ENCODE measurements at places on chromosomes 13 and 19.

GRCh38 chr19:42095814-42096230, 19.9 kb downstream of the ZNF574 start:
- no peak for DNase-seq

- no peak for DNase-seq
Measured at GRCh38 chr13:107866941-107867623, 348.3 kb downstream of the LIG4 start.

- DNase-seq, result no peak
Measured at GRCh38 chr19:1440418-1440801, 2.2 kb downstream of the RPS15 start.

GRCh38 chr13:36905944-36906343, 14.1 kb downstream of the SMAD9 start:
- DNase-seq, result no peak

DNA sequence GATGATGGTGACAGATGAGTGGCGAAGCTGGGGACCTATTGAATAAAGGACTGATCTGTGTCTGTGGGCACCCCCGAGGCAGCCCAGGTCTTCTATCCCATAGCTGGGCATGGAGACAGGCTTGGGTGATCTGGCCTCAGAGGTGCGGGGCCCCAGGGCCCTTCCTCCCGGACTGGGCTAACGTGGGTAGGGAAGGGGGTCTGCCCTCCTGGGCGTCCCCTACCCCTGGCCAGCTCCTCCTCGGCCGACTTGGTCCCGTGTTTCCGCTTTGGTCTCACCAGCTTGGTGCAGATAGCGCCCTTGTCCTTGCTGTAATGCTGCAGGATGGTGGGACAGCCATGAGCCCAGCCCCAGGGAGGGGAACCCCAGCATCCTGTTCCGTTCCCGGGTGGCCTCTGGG, 3.3 kb downstream of the MATK start:
- DNase-seq, result no peak

DNA sequence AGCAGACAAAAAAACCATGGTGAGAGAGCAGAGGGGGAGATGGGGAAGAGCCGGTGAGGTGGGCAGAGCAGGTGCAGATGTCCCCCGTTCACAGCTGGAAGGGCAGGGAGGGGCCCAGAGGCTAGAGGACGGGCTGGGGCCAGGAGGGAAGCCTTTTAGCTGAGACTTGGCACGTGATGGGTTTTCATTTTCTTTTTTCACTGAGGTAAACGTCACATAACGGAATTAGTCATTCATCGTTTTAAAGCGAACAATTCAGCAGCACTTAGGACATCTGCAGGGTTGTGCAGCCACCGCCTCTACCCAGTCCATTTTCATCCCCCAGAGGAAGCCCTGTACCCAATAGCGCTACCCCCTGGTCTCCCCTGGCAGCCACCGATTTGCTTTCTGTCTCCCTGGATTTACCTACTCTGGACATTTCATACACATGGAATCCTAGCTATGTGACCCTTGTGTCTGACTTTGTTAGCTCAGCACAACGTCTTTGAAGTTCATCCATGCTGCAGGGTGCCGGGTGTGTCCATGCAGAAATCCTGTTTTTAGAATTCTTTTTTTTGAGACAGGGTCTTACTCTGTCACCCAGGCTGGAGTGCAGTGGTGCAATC, 16.0 kb upstream of the EMC10 start:
- DNase-seq, result no peak

DNA sequence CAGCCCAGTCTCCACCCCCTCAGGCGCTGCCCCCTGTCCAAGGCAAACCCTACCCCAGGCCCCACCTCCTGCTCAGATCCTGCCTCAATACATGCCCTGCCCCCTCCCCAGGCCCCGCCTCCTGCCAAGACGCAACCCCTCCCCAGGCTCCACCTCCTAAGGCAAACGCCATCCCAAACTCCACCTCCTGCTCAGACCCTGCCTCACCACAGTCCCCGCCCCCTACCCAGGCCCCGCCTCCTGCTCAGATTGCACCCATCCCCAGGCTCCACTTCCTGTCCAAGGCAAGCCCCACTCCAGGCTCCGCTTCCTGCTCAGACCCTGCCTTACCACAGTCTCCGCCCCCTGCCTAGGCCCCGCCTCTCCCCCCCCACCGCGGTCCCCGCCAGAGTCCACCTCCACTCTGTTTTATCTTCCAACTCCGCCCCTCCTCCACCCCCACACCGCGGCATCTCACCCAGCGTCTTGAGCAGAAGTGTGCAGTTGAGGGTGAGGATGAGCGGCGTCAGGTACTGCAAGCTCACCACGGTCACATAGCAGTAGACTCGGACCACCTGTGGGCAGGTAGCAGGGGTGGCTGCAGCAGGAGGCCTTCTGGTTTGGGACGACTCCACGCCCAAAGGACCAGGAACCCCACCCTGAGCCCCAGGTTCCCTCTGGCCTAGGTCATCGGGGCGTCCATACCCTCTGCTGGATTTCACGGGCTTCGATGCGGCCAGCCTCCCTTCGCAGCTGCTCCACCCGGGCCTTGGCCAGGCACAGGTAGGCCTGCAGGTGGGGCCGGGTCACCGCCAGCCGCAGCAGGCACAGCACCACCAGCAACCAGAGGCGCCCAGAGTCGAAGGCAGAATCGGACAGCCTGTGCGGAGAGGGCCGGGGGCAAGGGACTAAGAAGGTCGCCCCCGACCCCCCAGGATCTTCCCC, 17.7 kb downstream of the TMEM161A start:
- DNase-seq, result no peak

GRCh38 chr13:64910096-64910495, 2320.0 kb downstream of the PCDH9 start:
- DNase-seq, result no peak

GRCh38 chr13:24007979-24008620, 110.8 kb upstream of the C1QTNF9B start:
- no peak for DNase-seq
